ENCODE measurements at places on chromosomes 1 and 21. TPM values are rescaled to one million over a fixed set of nuclear protein-coding genes. Genes with fewer than 3 reads are reported as not detected.

FNDC10 gene
- 2.6 TPM for total RNA-seq

GJA9 gene
- not detected for total RNA-seq

S100A7 gene
- total RNA-seq: not detected

TTLL7 gene
- total RNA-seq: 9.1 TPM

KCNC4 gene
- total RNA-seq: 0.64 TPM

GBP2 gene
- total RNA-seq: 59.9 TPM

PRR9 gene
- not detected for total RNA-seq

RGS16 gene
- total RNA-seq: 1.3 TPM

TNFRSF9 gene
- total RNA-seq: 0.43 TPM

MAGI3 gene
- 8.7 TPM for total RNA-seq

FAM151A gene
- not detected for total RNA-seq

DNA sequence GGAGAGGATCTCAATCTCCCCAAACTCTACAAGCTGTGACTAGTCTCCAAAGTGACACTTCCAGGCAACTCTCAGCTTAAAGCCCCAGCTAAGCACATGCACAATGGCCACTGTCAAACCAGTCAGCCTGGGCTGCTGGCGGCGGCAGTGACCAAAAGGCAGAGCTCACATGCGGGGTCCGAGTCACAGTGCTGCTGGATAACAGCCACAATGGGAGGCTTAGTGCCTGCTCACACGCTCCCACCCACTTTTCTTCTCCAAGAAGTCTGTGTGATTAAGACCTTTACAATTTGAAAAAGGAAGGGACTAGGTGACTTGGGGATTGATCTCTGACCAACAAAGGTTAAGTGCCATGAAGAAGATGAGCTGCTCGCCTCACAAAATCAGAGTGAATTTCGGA, 16.8 kb downstream of the RIPK4 start:
- DNase-seq: no peak

GRCh38 chr1:109687641-109688499, at the start of gene GSTM1:
Gene GSTM1, plus strand, starts transcription at chr1:109687817. Its CDS starts 57 bp downstream, at chr1:109687874.
- DNase-seq: peak; percentile 85

DNA sequence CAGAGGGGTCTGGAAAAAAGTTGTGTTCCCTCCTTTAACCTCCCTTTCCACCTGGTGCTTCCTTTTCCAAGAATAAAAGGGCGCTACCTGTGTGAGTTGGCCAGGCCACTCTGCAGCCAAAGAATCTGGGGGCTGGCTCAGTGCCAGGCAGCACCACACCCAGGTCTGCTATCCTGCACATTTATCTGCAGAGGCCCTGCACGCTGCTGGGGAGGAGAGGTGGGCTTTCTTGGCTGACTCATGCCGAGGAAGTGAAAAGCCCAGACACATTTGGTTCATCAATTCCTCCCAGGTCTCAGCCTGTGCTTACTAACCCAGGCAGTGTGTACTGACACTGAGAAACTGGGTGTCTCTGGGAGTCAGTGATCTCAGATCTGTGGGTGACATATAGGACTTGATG, 79.8 kb upstream of the F3 start:
- peak; percentile 48 for DNase-seq

- DNase-seq: peak; percentile 31
Observed at GRCh38 chr1:101101360-101101759, 75.8 kb upstream of the DPH5 start.

DNA sequence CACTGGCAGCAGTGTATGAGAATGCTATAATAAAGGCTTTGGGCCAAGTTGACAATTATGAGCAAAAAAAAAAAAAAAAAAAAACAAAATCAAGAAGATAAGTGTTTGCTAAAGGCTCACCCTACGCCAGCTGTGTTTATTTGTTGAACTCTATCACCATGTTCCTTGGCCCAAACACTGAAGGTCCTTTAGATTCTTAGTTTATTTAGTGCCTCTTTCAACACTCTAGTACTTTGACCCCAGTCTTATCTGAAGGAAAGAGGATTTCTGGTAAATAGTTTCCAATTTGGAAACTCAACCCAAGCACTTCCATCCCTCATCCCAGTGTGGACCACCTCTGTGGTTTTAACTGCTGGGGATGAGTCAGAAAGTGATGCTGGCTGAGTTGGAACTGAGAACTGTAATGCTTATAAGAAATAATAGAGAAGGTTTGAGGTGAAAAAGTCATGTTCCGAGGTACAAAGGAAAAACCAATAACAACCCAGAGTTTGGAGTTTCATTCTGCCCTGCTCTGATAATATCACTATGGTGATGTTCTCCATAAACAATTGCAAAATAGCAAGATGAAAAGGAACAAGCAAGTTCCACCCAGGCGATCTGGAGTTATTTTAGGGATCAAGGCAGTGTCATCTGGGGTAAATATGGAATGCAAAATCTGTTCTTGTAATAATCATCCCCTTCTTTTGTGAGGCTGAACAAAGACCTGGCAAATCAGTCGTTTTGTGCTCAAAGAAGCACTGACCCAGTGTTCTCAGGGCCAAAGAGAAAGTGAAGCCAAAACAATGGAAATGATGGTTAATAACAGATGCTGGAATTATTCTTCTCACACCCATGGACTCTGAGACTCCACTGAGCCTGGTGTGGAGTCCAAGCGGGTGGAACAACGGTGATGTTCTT, 19.7 kb upstream of the CAPZB start:
- DNase-seq: peak; percentile 99

DNA sequence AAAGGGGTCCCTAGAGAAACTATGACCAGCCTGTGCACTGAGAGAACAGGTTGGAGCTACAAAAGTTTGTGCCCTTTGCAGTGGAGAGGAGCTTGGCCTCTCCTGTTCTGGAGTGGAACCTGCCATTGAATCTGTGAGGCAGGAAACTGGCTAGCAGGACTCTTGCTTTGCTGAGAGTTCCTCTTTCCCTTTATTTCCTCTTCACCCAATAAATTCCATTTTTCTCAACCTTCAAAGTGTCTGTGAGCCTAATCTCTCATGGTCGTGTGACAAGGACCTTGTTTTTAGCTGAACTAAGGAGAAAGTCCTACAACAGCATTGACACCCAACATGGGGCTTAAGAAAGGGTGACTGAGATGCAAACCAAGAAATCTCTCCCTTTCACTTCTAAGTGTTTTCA, 42.7 kb upstream of the FASLG start:
- no peak for DNase-seq

GRCh38 chr1:83822208-83822607, 176.7 kb downstream of the TTLL7 start:
- no peak for DNase-seq

GRCh38 chr1:232574889-232575762, 54.8 kb downstream of the SIPA1L2 start:
- peak; percentile 38 for DNase-seq

DNA sequence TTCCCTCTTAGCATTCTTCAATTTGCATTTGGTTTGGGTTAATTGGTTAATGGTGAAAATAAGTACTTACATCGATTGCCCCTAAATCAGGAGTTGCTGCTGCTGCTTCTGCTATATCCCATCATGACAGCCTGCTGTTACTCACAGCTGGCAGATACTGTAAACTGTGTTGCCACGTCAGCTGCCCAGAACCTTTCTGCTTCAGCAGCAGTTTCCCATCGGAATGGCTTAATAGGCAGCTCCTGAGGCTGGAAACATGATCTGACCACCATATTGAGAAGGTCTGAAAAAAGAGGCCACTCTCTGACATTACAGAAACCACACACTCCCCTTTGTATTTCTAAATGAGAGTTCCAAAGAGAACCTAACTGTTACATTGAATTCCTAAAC, 14.3 kb upstream of the SEC16B start:
- peak; percentile 93 for DNase-seq

GRCh38 chr1:26122988-26123973, 11.7 kb downstream of the PDIK1L start:
- DNase-seq: no peak

- no peak for DNase-seq
Observed at GRCh38 chr1:60924964-60925798, 157.2 kb upstream of the NFIA start.

GRCh38 chr1:29017235-29017634, 102.9 kb downstream of the EPB41 start:
- DNase-seq: no peak

- DNase-seq: no peak
Observed at GRCh38 chr1:23899070-23899469, 14.1 kb downstream of the CNR2 start.

- DNase-seq: no peak
Observed at GRCh38 chr1:23566304-23566703, 7.0 kb upstream of the ID3 start.

GRCh38 chr1:26021647-26022403, at the start of gene EXTL1:
Gene EXTL1, plus strand, starts transcription at chr1:26021775. Its CDS starts 872 bp downstream, at chr1:26022647.
- DNase-seq: peak; percentile 42

GRCh38 chr21:42660118-42660470, 6.7 kb downstream of the PDE9A start:
- no peak for DNase-seq

DNA sequence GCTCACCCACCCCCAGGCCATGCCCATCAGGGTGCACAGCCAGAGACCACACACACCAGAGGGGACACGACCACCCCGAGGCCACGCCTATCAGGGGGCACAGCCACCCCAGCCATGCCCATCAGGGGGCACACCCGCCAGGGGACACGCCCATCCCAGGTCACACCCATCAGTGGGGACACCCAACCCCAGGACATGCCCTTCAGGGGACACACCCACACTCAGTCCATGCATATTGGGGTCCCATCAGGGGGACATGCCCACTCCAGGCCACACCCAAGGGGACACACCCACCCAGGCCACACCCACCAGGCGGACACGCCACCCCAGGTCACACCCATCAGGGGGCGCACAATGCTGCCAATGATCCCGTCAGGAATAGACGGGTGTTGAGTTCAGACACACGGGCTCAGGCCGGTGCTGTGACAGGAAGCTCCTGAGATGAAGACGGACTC, 20.7 kb downstream of the MCM3AP start:
- no peak for DNase-seq

- peak; percentile 31 for DNase-seq
Observed at GRCh38 chr1:119713039-119713748, 1.5 kb downstream of the PHGDH start.

DNA sequence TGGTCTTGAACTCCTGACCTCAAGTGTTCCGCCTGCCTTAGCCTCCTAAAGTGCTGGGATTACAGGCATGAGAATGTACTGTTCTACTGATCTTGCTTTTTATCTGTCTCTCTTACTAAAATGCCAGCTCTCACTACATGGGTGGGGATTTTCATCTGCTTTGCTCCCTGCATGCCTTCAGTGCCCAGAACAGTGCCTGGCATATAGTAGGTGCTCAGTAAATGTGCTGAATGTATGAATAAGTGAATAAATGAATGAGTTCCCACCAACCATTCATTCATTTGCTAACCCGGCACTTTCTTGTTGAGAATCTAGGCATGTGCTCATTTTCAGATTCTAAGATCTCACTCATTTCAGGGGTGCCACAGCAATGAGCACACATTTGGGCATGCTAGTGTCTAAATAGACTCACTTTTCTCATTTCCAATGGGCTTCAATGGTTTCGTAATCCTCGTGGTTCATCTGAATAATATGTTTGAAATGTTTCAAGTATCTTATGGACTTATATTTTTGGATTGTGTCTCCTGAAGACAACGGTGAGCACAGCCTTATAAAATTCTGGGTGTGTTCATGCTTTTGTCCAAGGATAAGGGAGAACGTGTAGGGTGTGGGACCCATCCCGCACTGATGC, 7.6 kb downstream of the DHRS3 start:
- DNase-seq: no peak

GRCh38 chr1:192610112-192610889, 25.6 kb upstream of the RGS13 start:
- peak; percentile 48 for DNase-seq

- no peak for DNase-seq
Observed at GRCh38 chr1:188769181-188769580, 1708.5 kb downstream of the BRINP3 start.

DNA sequence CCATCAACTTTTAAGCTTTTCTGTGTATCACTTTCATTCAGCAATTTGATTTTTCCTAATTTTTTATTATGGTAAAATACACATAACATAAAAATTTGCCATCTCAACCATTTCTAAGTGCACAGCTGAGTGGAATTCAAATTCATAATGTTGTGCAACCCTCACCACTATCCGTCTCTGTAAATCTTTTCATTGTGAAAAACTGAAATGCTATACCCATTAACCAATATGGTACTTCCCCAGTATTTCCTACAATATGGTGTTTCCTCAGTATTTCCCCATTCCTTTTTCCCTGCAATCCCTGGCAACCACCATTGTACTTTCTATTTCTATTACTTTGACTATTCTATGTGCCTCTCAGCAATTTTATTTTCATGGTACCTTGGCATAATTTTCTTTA, 6.8 kb downstream of the STPG1 start:
- no peak for DNase-seq

DNA sequence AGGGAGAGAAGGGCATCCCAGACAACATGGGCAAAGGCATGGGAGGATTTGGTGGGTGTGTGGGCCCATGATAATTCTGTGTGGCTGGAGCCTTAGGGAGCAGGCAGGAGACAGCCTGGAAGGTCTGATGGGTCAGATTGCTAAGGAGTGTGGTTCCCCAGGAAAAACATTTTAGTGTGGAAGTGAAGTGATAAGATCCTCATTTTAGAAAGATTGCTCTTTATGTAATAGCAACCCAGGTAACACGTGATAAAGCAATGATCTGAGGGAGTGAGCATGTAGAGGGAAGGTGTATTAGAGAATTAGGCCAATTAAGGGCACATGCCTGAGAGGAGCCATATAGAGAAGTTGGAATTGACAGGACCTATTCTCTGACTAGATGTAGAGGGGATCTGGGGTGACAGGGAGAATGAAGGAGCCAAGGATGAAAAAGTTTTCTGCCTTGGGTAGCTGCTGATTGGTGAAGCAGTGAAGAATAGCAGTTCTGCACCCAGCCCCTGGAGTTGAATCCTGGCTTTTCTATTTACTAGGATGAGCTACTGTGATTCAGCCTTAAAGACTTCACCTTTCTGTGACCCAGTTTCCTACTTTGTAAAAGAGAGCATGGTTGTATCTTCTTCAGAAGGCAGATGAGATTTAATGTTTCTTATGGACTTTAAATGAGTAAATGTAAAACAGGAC, 18.7 kb upstream of the SLAMF6 start:
- DNase-seq: peak; percentile 12

- DNase-seq: no peak
Observed at GRCh38 chr1:41689558-41689981, 205.1 kb upstream of the EDN2 start.

DNA sequence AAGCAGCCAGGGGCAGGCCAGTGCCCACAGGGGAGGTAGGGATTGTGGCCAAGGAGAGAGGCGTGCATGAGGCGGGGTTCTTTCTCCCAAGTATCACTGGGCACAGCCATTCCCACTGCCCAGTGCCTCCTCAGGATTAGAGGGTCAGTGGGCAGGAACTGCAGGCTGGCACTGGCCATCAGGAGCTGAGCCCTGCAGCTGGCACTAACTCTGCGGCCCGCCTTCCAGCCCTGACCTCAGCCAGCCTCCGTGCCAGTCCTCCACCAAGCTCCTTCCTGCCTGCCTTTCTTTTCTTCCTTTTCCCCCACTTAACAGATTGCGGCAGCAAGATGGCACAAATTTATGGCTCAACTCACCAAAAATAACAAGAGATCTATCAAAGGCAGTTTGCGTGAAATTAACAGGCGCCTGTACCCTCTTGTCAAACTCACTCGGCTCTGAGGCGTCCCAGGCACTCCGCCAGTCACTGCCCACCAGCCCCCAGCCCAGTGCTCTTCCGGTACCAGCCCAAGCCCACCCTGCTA, 11.1 kb downstream of the ADGRB2 start:
- DNase-seq: no peak

GRCh38 chr1:92937731-92938130, 23.5 kb downstream of the DIPK1A start:
- no peak for DNase-seq

All from fibroblast of villous mesenchyme (primary cell).